ENCODE measurements at places on chromosomes 7 and 10.

DNA sequence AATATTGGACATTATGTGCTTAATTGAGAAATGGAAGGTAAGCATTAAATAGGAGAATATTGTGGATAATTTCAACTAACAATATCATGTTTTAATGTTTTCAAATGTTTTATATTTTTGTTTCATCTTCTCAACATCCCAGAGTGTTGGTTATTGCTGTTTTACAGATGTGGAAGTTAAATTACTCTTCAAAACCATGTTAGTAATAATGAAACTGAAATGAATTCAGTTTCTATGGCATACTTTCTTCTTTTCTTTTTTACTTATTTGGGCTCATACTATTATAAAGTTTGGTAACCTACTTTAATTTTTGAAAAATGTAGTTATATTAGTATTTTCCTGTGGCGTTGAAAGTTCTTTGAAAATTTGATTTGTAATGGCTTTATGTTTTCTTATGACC lies 4.2 kb downstream of the GLRX3 start:
- DNase-seq: no peak

GRCh38 chr10:9807846-9808245 lies 1209.8 kb upstream of the CELF2 start:
- no peak for DNase-seq

- DNase-seq: no peak
Measured at GRCh38 chr7:12727455-12728191, 40.2 kb downstream of the ARL4A start.

- peak; percentile 52 for DNase-seq
Measured at GRCh38 chr7:29557954-29558353, 5.7 kb upstream of the PRR15 start.

DNA sequence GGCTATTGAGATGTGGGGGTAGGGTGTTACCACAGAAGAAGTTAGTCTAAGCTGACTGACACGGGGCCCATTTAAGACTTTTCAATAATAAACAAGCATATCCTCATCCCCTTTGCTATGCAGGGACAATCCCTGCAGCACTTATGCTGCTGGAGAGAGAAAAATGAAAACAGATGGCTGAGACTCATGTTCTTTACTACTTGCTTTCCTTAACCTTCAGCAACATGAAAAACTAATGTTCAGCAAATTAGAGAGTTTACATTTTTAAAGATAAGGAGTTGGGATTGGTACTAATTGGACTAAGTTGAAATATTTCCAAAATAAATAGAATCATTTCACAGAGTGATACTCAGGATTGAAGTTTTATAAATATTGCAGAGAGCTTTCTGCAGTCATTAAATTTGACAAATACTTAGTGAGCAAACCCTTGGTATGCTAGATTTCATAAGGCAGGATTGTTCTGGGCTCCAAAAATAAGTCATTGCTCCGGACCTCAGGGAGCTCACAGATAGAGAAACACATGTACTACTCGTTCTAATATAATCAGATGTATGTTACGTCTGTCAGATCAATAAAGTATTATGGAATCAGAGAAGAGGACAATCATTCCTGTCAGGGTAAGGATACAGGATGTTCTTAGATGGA lies 147.1 kb upstream of the LRRN3 start:
- DNase-seq: no peak
